ENCODE measurements at places on chromosomes 16 and 17.

GRCh38 chr17:59520251-59520650, 45.2 kb upstream of the DHX40 start:
- DNase-seq, result no peak

DNA sequence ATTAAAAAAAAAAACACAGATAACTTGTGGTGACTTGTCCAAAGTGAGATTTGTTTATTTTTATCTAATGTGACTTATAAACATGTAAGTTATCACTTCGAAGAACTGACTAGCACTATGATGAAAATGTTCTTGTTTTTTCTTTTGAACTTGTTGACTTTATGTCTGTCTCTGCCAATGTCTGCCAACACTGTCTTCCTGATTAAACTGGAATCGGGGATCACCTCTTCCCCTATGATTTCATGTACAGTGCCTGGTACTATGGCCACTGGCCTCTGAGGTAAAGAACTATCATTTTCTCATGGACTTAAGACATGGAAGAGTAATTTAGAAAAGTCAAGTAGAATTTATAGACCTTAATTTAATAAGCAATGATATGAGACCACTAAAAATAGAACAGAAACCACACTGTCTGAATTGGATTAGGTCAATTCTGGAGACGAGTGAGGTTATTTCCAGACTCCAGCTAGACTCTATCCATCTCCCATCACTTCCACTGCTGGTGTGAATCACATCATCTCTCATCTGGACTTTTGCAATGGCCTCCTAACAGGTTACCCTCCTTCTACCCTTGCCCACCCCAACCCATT, 8.9 kb downstream of the C17orf78 start:
- no peak for DNase-seq

DNA sequence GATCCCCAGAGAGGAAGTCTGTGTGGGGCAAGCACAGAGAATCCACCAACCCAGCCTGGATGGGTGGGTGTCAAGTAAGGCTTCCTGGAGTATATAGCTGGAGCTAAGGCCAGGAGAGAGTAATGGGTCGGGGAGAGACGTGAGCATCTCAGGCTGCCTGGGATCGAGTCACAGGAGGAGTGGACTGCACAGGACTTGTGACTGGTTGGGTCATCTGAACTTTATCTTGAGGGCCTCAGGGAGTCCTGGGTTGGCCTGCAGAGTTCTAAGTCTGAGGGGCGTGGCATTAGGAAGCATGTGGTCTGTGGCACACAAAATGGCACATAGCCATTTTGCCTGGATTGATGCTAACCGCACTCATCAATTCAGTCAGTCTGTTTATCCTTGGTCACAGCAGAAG, 1.5 kb downstream of the PLA2G15 start:
- no peak for DNase-seq

DNA sequence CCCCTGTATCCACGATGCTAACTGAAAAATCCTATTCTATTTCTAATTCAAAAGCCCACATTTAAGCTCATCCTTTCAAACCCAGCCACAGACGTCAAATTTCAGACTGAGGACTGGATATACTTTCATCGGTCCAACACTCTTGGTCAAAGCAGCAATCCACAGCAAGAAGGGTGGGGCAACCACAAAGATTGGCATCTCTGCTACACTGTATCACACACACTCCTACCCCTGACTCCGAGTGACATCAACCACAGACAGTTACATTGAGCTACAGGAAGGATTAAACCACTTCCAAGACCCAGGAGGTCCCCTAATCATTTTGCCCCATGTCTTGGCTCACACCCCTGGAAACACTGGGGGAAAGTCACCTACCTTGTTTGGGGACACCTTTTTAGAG, 61.3 kb downstream of the GRIN2A start:
- no peak for DNase-seq

GRCh38 chr17:42917236-42917603, 16.6 kb downstream of the G6PC1 start:
- DNase-seq, result no peak

- no peak for DNase-seq
Observed at GRCh38 chr17:2214047-2214928, 89.3 kb downstream of the SMG6 start.

DNA sequence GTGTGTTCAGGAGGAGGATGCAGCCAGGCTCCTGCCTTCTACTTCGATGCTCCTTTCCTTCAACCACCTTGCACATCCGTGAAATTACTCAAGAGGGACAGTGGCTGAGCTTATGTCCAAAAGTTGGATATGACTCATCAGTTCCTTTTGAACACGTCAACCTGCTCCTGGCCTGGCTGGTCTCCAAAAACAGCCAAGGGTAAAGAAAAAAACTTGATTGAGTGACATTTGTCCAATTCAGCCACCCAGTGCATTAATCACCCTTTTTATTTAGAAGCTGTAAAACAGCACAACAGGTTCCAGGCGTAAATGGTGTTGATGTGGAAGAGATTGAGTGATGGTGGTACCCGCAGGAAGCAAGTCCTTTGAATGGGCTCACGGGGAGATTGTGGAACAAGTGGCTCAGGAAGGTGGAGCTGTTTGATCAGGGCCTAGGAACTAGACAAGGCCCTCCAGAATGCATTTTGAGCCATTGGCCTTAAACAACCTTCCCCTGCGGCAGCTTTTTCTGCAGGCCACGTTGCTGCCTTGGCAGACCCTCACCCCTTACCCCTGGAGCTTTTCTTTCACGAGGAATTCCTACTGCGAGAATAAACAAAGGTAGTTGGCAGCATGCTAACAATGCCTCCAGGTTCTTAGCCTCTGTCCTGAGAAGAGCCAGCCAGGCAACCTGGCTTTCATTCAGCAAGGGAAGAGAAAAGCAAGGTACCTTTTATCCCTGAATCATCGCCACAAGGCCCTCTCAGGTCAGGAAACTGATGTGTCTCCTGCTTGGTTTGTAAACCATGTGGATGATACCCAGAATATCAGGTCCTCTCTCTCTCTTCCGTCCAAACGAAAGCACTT, 173.3 kb upstream of the CACNG5 start:
- DNase-seq, result peak; percentile 39

DNA sequence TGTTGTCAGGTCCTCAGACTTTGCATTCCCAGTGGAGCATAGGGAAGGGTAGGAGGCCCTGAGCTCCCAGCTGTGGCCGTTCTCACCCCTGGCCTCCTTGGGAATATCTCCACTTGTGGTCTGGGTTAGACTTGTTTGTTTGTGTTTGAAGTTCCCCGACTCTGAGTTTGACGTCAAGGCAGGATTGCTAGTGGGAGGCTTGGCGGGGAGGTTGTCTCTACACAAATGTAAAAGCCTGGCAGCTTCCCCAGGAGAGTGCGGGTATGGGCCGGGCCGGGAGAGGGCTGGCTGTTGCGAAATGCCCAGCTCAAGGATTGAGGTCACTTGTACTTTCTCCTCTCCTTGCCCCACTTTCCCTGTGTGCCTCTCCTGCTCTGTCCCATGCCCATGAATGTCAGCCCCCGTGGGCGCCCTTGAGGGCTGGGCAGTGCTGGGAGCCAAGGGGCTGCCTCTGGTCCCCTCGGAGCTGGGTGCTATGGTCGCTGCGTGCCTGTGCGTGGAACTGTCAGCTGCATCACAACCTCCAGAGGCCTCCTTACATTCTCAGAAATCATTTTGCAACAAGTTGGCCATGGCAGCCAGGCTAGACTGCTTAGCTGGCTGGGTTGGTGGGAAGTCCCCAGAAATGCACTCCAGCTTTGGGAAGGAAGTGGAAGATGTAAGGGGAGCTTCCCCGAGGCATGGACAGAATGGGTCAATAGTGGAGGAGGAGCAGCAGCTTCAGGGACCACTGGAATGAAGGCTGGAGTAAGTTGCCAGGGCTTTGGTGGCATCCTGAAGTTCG, 84.3 kb downstream of the KSR1 start:
- peak; percentile 24 for DNase-seq

DNA sequence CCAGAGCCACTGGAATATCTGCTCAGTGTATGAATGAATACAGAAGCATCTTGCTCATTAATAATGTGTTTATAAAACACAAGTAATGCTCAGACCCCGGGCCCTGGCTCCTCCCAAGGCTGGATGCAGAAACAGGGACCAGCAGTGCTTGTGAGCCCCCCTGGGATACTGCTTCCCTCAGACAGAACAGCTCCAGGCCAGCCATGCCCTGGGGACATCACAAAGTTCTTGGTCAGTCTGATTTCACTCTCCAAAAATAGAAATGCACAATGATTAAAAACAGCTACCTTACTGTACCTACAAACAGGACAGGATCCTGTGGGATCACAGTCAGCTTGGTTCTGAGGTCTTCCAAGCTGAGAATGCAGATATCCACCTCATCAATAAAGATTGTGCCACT, 68.2 kb downstream of the ABCC12 start:
- no peak for DNase-seq

- no peak for DNase-seq
Observed at GRCh38 chr17:77675816-77676215, 282.7 kb upstream of the TNRC6C start.

- DNase-seq, result no peak
Observed at GRCh38 chr16:63774302-63774701, 1347.6 kb downstream of the CDH11 start.

DNA sequence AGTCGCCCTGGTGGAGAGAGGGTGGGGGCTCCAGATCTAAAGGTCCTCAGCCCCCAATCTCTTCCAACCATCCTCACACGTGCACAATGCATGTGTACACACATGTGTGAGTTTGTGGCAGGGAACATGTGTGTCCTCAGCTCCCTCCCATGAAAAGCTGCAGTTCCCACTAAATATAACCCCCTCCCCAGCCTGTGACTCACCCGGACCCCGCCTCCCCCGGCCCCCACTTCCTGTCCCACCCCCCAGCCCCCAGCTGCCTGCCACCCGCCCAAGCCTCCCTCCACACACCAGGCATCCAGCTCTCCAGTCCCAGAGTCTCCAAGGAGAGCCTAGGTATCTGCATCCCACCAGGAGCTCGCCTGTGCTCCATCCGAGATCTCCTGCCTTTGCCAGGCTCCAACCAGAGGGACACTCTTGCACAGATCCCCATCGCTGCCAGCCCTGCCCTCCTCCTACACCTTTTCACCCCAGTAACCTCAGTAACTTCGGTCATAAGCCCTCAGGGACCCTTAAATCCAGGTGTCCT, 3.9 kb downstream of the DLG4 start:
- DNase-seq, result no peak

- DNase-seq, result peak; percentile 12
Observed at GRCh38 chr17:76382803-76383545, 1.4 kb upstream of the SPHK1 start.

GRCh38 chr16:89476379-89476778, 14.0 kb downstream of the ANKRD11 start:
- no peak for DNase-seq

- DNase-seq, result no peak
Observed at GRCh38 chr16:55169780-55170179, 154.2 kb upstream of the IRX6 start.

DNA sequence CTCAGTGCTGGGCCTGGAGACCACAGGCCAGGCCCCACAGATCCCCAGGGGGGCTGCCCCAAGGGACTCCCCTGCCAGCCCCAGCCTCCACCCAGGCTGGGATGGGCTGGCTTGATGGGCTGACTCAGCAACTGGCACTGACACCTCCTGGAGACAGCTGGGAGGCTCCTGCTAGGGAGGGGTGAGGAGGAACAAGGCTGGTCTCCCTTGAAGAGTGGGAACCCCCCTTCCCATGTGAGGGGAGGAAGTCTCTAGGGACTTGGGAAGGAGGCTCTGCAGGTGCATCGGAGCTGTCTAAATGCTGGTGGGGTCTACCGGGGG, 10.4 kb downstream of the NHERF1 start:
- DNase-seq, result no peak

DNA sequence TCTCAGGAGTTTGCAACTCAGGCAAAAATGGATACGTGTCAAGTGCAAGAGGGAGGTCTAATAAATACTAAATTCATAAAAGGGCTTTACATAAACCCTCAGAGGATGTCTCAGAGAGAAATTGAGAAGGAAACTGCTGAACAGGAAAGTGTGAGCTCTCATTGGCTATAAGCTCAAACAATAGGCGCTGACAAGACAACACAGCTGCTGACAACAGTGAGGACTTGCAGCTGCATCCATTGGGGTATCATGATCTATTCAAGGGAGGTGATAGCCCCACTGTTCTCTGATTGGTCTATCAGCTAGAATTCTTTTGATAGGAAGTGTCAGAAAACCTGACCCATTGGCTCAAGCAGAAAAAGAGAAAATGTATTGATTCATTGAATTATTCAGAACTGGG, 187.2 kb downstream of the CBLN1 start:
- DNase-seq, result peak; percentile 34

GRCh38 chr16:503150-504071, 24.1 kb upstream of the CAPN15 start:
- DNase-seq, result no peak

DNA sequence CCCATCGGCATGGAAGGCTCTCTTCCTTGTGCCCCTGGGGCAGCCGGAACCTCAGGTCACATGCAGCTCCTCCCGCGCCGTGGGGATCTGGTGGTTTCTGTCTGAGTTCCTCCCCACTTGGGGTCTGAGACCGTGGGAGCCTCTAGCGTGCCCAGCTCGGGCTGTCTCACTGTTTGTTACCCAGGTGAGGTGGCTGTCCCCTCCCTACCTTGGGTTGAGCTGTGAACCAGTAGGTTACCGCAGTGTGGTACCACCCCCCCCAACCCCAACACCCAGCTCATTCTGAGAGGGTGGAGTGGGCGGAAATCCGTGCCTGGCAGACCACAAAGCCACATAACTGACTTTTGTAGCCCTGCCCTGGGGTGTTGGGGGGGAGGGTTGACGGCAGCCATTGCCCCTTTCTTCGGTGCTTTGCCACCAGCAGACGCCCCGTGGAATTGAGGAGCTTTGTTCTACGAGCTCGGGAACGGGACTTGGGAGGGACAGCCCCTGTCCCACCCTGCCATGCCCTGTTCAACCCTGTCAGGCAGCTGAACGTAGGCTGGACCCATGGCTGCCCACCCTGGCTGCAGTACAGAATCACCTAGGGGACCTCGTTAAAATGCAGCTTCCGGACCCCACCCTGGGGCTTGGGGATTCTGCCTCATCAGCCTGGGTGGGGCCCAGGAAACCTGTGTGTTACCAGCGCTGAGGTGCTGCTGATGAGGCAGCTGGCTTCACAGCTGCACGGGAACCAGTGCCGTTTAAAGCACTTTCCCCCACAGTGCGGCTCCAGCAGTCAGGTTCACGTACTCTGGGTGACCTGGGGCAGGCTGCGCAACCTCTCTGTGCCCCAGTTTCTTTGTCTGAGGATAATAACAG, 18.5 kb downstream of the RAP1GAP2 start:
- no peak for DNase-seq

DNA sequence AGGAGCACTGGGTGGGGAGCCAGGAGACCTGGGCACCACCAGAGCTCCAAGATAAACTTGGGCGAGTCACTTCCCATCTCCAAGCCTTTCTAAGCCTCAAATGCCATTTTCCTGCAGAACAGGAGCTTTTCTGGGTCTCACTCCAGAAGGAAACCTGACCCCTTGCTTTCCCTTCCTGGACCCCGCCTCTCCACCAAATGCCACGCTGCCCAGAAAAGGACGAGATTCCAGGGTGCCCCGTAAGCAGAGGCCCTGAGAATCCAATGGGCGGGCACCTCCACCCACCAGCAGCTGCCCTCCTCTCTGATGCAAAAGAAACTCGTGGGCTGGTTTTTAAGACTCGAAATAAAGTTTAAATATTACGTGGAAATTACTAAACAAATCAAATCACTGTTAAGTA, 31.3 kb downstream of the ZNF423 start:
- DNase-seq, result no peak

GRCh38 chr16:56936950-56937349, 5.0 kb downstream of the HERPUD1 start:
- DNase-seq, result no peak
